GM23338 (cell line): ENCODE measurements at places on chromosomes 7 and 10.

DNA sequence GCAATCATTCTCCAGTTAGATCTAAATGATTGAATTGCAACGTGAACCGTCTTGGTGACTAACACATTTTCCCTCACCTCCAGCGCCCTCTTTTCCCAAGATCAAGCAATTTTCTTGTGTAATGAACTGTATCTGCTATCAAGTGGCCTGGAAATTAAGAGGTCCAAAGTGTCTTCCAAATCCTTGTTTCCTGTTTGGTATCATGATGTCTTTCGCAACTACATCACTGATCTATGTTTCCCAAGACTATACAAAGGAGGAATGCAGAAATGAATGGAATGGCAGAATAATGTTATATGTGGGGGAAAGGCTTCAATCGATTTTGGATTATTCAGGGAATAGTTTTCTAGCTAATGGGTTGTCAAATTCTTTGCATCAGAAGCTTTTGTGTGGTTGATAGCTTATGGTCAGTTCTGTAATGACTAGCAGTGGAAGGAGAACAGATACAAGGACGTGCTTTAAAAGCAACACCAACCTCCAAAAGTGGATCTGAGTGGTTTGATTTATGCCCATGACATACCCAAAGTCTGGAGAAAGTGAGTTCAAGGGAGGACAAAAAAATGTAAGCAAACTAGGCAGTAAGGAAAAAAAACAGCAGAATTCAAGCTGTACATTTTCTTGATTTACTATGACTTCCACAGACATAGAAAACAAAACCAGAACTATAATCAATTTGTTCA, 14.6 kb upstream of the ZEB1 start:
- H3K36me3 ChIP-seq: no peaks in the 10 kb centered on the region
- DNase-seq: no peak
- H3K4me3 ChIP-seq: no peak overlapping the region

DNA sequence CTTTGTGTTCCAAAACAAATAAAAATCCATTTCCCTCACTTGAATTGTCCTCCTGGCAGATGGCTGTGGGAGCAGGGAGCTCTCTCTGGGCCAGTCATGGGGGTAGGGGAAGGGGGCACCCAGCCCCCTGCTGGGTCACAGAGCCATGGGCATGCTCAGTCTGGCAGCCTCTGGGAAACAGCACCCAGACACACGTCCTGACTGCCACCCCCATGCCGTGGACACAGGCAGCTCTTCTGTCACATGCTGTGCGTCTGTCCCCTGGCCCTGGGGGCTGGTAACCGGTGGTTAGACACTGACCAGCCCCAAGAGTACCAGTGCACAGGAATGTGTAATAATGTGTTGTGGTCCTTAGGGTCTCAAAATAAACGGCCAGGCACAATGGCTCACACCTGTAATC, 47.0 kb downstream of the RASGEF1A start:
- no peak overlapping the region for H3K4me3 ChIP-seq
- DNase-seq: no peak
- H3K4me1 ChIP-seq: no peaks in the 10 kb centered on the region

GRCh38 chr10:114337510-114338462, 66.5 kb downstream of the AFAP1L2 start:
- peaks cover 13% of the 10 kb centered on the region for H3K4me1 ChIP-seq
- H3K27ac ChIP-seq: no peak overlapping the region
- DNase-seq: peak; percentile 73
- H3K4me3 ChIP-seq: no peak overlapping the region

- H3K27ac ChIP-seq: no peak overlapping the region
- H3K4me1 ChIP-seq: no peaks in the 10 kb centered on the region
- DNase-seq: no peak
- H3K4me3 ChIP-seq: peak overlapping the region; percentile 94
Observed at GRCh38 chr10:27100813-27101347, 586 bp upstream of the ANKRD26 start.

- H3K4me3 ChIP-seq: no peak overlapping the region
- DNase-seq: no peak
- 0 out of 2 replicates have a peak, but pooled peaks cover 5% of the 10 kb centered on the region for H3K4me1 ChIP-seq
- no peak overlapping the region for H3K27ac ChIP-seq
- no peaks in the 10 kb centered on the region for H3K27me3 ChIP-seq
- no peaks in the 10 kb centered on the region for H3K36me3 ChIP-seq
Observed at GRCh38 chr10:13771992-13772391, 185.2 kb downstream of the PRPF18 start.

- H3K4me1 ChIP-seq: peaks cover 38% of the 10 kb centered on the region
- H3K27me3 ChIP-seq: no peaks in the 10 kb centered on the region
- H3K36me3 ChIP-seq: no peaks in the 10 kb centered on the region
- DNase-seq: no peak
- no peak overlapping the region for H3K4me3 ChIP-seq
Observed at GRCh38 chr7:152424348-152425108, 11.3 kb downstream of the KMT2C start.

- H3K36me3 ChIP-seq: no peaks in the 10 kb centered on the region
- H3K4me1 ChIP-seq: peaks cover 31% of the 10 kb centered on the region
- H3K4me3 ChIP-seq: peak overlapping the region; percentile 78
- H3K27me3 ChIP-seq: 0 out of 2 replicates have a peak, but pooled peaks cover 6% of the 10 kb centered on the region
- peak overlapping the region; percentile 81 for H3K27ac ChIP-seq
- DNase-seq: peak; percentile 46
Observed at GRCh38 chr10:11610826-11611247, 613 bp downstream of the USP6NL start.

DNA sequence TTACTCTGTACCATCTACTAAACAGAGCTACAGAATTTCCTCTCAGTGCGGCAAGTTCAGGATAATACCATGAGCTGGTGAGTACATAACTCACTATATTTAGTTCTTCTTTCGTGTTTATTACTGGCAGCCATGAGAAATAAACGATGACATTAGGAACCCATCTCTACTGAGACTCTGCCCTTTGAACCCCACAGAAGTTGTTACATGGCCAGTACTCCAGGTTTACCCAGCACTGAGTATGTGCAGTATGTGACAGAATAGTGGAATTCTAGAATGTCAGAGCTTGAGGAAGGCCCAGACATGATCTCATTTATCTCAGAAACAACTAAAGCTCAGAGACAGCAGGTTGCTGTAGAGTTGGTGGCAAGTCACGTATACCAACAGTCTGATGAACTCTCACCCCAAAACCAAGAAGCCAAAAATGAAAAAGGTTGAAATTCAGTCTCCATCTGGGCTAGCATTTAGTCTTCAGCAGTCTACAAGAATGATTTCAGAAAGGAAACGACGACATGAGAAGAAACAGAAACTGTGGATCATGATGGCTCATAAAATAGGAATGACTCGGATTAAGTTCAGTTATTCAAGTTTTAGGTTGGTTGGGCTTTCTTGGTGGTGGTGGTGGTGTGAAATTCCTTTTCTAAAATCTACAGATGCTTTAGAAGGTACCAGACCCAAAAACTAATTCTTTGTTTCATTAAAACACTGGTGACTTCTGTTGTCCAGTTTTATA, 78.5 kb downstream of the SORBS1 start:
- H3K36me3 ChIP-seq: no peaks in the 10 kb centered on the region

GRCh38 chr7:646487-646886, 80.0 kb upstream of the DNAAF5 start:
- H3K4me1 ChIP-seq: no peaks in the 10 kb centered on the region
- H3K27ac ChIP-seq: no peak overlapping the region
- no peaks in the 10 kb centered on the region for H3K36me3 ChIP-seq
- no peak overlapping the region for H3K4me3 ChIP-seq
- H3K27me3 ChIP-seq: no peaks in the 10 kb centered on the region
- no peak for DNase-seq

DNA sequence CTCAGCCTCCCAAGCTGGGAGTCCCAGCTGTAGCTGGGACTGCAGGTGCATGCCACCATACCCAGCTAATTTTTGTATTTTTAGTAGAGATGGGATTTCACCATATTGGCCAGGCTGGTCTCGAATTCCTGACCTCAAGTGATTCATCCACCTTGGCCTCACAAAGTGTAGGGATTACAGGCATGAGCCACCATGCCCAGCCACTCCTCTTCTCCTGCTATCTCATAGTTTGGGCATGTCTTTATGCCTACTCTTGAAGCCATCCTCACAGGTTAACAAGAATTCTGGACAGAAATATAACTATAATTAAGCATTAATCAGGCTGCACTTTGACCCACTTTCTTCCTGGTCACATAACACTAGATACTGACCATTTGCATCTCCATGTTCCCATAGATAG, 28.6 kb upstream of the C10orf67 start:
- no peak overlapping the region for H3K4me3 ChIP-seq
- DNase-seq: no peak
- H3K36me3 ChIP-seq: no peaks in the 10 kb centered on the region
- H3K27ac ChIP-seq: no peak overlapping the region

GRCh38 chr10:3668276-3668965, 116.6 kb downstream of the KLF6 start:
- H3K27me3 ChIP-seq: no peaks in the 10 kb centered on the region
- peaks cover 4% of the 10 kb centered on the region; the same call in 1 of the 2 replicates for H3K4me1 ChIP-seq
- peak; percentile 82 for DNase-seq
- 0 out of 2 replicates have a peak overlapping the region, but pooled peaks have one; percentile 76 for H3K27ac ChIP-seq

DNA sequence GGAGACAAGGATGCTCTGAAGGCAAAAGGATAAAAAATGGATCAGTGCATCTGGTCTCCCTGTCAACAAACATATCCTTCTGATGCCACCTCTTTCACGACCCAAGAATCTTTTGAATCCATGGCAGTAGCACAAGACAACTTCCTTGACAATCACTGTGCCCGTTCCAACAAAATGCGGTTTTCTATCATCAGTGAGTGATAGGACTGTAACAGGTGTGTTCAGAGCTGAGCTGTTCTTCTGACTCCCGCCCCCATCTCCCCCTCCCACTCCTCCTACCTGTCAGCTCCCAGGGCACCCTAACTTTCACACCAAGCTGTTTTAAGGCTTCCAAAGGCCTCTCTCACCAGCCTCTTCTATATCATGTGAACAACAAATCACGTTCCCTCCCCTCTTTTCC, 74.8 kb downstream of the PARD3 start:
- H3K27me3 ChIP-seq: no peaks in the 10 kb centered on the region
- DNase-seq: no peak
- no peaks in the 10 kb centered on the region for H3K36me3 ChIP-seq
- H3K4me3 ChIP-seq: peak overlapping the region; percentile 30; the same call in 1 of the 2 replicates

DNA sequence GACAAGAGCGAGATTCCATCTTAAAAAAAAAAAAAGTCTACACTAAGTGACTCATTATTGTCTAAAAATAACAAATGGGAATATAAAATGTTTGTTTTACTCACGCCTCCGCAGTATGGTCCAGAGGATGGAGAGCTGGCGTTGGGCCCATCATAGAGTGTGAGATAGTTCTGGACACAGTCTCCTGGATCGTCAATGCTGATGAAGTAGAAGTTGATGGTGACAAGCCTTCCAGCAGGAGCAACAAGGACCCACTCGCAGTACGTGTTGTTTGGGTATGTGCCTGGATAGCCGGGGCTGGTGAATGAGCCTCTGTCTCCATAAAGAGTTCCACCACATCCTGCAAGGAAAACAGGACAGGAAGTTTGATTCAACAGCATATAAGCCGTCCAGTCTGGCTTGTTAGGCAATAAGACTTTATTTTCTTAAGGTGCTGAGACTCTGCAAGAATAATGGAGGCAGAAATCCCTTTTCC, 11.5 kb upstream of the RSU1 start:
- H3K36me3 ChIP-seq: no peaks in the 10 kb centered on the region
- DNase-seq: no peak
- no peak overlapping the region for H3K4me3 ChIP-seq
- H3K27me3 ChIP-seq: no peaks in the 10 kb centered on the region
- H3K27ac ChIP-seq: no peak overlapping the region
- peaks cover 6% of the 10 kb centered on the region; the same call in 1 of the 2 replicates for H3K4me1 ChIP-seq

GRCh38 chr7:953547-954327, 743 bp downstream of the ADAP1 start:
- H3K27ac ChIP-seq: no peak overlapping the region
- peak overlapping the region; percentile 64 for H3K4me3 ChIP-seq
- H3K4me1 ChIP-seq: no peaks in the 10 kb centered on the region; the same call in 1 of the 2 replicates
- peak; percentile 78 for DNase-seq

DNA sequence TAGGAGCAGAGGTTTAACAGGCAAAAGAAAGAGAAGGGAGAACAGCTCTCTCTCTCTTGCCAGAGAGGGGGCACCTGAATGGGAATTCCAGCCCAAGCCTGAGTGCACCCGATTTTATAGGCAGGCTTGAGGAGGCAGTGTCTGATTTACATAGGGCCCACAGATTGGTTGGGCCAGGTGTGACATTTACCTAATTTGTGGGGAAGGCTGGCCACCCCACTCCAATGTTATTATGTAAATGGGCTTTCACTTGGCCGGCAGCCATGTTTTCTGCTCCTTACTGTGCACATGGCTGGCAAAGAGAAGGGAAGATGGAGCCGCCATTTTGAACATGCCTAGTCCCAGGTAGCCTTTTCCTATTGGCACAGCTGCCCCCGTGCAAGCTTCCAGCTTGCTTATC, 735.5 kb upstream of the AUTS2 start:
- no peaks in the 10 kb centered on the region for H3K36me3 ChIP-seq
- H3K4me3 ChIP-seq: no peak overlapping the region
- no peak overlapping the region for H3K27ac ChIP-seq

DNA sequence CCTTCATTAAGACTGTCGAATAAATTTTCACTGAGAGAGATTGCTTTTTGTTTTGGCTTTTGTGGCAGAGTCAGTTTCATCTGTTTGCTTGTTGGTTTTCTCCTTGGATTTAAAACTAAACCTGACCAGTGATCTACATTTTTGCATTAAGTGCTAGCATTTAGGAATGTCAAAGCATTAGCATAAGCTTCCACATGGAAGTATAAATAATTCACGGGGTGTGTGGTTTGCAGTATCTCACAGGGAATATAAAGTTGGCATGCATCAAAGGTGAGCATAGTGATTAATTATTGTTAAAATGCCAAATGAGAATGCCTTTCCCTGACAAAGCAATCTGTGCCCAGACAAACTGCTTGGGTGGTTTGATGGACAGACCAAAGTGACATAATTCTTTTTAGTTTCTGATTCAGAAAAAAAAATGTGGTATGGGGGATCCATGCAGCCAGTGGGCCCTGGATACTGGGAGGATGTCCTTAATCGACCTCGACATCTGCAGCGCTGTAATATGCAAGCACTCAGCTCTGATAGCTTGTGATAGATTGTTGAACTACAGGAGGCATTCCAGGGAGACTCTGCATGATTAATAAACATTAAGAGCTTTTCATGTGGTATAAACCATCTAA, 339.3 kb upstream of the POM121L12 start:
- no peak overlapping the region for H3K4me3 ChIP-seq
- H3K27ac ChIP-seq: no peak overlapping the region
- H3K27me3 ChIP-seq: no peaks in the 10 kb centered on the region
- no peaks in the 10 kb centered on the region for H3K36me3 ChIP-seq
- DNase-seq: peak; percentile 31
- H3K4me1 ChIP-seq: peaks cover 9% of the 10 kb centered on the region; the same call in 1 of the 2 replicates

DNA sequence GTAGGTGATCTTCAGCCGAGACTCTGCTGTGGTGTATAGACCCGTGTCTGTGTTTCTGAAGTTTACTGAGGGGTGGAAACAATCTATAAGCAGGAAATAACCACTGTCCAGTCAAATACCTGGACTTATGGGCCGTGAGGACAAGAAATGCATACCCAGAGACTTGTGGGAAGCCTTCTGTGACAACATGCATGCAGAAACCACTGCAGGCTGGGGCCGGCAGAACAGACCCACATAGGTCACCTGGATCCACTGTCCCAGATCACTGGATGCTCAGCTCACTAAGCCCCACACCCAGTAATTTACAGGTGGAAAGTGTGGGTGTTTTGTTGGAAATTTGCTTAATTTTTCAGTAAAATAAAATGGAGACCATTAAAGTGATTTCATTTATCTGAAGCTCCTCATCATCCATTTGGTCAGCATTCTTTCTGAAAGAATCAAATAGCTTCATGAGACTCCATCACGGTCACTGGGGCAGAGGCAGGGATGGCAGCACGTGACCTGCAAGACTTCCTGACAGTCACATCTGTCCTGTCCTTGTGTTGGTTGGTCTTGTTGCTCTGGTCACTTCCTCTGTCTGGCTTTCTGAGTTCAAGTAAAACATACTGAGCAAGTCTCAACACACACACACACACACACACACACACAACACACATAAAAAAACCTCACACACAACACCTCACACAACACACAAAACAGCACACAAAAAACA, 108.3 kb downstream of the TNS3 start:
- H3K4me3 ChIP-seq: no peak overlapping the region
- no peak for DNase-seq
- H3K36me3 ChIP-seq: no peaks in the 10 kb centered on the region
- H3K27me3 ChIP-seq: 0 out of 2 replicates have a peak, but pooled peaks cover under 1% of the 10 kb centered on the region
